Endodermal cell (in vitro differentiated cells): ENCODE measurements at places on chromosomes 7 and 10. TPM values are rescaled to one million over a fixed set of nuclear protein-coding genes. Genes with fewer than 3 reads are reported as not detected.

DNA sequence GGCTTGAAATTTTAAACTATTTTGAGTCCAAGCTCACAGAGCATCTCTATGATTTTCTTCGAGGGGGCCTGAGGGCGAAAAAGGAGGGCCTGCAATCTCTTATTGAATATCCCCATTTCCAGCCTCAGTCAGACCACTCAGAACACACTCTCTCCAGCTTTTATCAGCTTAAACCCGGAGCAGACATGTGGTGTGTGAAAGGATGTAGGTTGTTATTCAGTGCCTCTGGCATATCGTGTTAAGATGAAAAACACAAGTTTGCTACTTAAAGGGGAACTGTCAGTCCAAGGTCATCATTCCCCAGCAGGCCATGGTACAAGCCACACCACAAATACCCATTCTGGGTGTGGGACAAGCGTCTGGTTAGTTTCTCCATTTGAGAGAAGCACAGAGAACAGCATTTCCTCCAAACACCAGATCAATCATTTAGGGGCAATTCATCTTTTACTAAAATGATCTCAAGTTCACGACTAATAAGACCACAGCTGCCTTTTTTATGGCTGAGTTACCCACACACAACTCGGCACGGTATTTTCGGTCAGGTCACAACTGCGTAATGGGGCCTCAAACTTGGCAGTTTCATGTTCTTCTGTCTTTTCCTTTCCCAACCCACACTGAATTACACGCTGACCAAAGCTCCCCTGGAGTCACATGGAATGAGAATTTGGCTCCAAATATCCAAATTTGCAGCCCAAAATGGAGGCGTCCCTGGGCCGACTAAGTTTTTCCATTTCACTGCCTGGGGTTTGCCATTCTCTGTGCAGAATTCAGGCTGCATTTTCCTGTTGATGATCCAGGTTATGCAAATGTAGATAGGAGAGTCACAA is 188.4 kb downstream of the SEM1 start:
- no peak for DNase-seq

DNA sequence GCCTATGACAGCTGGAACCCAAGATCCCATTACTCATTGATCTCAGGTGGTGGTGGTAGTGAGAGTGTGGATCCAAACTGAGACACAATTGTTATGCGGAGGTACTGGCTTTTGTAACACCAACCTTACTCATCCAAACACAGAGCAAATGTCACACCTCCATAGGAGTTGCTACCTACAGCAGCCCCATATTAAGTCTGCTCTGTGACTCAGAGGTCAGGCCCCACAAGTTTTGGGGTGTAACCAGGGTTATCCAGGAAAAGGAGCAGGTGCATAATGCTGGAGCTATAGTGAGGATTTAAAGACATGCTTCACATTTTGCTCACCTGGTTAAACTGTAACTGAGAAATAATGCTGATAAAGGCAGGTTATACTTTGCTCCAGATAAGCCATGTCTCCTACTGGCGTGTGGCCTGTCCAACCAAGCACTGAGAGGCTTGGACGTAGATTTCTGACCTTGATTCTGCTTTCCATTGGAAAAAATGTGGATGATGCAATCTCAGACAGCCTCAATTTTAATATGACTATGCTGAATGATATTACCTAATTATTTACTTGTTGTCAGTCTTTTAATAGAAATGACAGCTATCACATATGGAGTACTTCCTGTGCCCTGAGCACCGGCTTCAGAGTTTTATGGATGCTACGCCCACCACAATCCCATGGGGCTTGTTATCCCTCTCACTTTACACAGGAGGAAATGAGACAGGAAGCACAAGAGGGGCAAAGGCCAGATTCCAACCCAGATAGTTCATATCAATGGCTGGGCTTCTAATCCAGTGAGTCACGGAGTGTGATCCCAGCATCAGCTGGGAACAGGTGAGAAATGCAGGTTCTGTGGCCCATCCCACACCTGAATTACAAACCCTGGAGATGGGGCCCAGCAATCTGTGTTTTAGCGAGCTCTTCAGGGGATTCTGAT is 181.3 kb downstream of the CHN2 start:
- DNase-seq: peak; percentile 68

DNA sequence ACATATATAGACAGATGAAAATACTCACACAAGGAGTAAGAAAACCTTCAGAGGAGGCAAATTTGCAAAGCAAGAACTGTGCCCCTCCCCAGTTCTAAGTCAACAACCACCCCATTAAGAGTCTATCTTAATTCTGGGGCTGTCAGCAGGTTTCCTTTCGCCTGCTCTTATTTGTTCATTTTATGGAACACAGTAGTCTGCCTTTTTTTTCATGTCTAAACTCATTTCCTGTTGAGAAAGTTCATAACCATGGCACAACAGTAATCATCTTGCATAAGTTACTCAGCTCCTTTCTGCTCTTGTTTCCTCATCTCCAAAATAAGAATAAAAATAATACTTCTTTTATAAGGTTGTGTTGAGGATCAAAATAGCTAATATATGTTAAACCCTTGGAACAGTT is 25.8 kb upstream of the AMPH start:
- no peak for DNase-seq

DNA sequence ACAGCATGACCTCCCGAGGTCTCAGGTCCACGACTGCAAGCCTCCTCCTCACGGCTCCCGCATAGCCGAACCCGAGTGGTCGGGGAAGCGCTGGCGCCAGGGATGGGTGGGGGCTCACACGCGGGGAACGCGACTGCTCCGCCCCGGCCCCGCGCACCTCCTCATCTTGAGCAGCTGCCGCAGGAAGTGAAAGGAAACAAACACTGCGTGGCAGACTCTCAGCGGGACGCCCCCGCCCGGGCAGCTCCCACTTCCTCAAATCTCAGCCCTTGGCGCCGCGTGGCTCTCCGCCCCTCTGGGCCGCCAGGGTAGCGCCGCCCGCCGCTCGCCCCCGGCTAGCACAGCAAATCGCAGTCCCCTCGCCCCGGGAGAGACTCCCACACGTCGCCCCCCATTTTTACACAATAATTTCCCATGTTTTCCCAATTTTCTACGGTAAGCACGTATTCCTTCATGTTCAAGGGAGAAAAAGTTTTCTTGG is at the start of gene TMEM243:
TMEM243 (minus strand) TSS at position 188 of the 481 bp plus-strand sequence. CDS start 229 bp downstream, outside the sequence.
- DNase-seq: peak; percentile 82

Gene CHRM2
- total RNA-seq: not detected in 2 replicates

DNA sequence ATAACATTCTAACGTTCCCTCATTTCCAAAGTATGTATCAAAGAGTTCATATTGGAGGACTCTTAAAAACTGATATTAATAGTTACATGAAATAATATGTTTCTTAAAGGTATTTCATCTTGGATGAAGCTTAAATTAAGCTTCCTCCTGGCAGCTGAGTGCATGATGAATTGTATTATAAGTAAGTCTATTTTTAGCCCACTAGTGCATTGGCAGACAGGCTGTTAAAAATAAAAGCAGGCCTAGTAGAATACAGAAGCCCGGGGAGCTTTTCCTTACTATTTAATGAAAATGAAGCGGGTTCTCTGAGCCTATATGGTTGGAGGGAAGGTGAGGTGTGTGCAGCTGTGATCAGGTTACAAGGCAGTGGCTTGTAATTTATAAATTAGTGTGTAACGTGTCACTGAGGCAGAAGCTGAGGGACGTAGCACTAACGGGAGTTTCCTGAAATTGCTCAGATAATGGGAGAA is 130.7 kb upstream of the KMT2E start:
- no peak for DNase-seq

DNA sequence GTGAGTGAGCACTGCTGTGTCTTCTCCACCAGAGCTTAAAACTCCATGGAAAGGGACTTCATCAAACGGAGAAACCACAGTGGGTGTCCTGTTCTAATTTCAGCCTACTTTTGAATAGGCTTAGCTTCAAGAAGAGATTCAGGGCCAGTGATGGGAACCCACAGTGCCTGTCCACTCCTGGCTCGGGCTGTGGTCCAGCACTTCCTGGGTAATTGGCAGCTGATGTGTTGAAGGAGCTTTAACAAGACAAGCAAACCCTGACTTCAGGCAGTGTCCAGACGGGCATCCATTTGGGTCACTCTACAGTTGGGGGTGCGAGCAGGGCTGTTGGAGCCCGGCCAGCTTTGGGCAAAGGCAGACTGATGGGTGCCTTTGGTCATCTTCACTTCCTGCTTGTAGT is 14.5 kb downstream of the VWC2 start:
- no peak for DNase-seq

Gene SPAM1
- 0.19 to 0.67 TPM (median 0.49 TPM) in 3 replicates for total RNA-seq

- DNase-seq: no peak
Observed at GRCh38 chr7:135774284-135774683, 25.7 kb upstream of the FAM180A start.

- no peak for DNase-seq
Observed at GRCh38 chr7:115352375-115352774, 430.5 kb downstream of the MDFIC start.

Gene TMEM139
- 1.6 and 2.2 TPM in 2 replicates for total RNA-seq

GRCh38 chr7:55463686-55464262 is 98.6 kb downstream of the LANCL2 start:
- no peak for DNase-seq

- DNase-seq: peak; percentile 55
Observed at GRCh38 chr7:121752706-121753105, 120.3 kb upstream of the PTPRZ1 start.

- DNase-seq: no peak
Observed at GRCh38 chr7:4003503-4003902, 678.6 kb upstream of the FOXK1 start.

DNA sequence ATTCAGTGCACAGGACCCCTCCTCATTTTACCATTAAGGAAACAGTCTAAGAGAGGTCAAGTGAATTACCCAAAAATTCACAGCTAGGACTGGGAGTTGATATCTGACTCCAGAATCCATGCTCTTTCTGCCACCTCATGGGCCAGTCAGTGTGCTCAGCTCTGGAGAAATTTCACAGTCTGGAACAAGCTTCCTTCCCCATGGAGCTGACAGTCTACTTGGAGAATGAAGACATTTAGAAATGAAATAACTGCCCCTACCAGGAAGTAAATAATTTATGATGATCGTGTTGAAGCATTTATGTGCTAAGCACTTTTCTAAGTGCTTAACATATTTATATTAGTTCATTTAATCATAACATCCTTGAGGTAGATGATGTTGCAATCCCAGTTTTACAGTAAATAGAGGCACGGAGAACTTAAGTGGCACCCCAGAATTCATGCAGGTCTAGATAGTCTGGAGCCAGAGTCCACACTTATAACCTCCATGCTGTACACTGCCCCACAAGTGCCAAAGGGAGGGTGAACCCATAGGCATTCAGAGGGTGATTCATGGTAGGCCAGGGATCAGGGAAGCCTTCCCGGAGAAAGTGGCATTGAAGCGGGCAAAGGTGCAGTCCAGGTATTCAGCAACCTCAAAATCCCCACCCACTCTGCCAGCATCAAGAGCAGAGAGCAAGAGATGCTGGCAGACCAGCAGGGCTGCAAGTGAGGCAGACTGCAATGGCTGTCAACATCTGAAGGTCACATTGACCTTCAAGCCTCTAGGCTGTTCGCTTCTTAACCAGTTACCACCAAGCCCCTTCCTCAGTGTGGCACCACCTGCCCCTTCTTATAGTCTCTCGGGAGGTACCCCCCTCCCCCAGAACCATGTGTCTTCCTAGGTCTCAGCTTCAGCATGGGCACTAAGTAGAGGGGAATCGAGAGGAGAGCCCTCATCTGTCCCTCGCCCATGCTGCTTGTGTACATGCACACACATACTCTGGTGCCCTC is 38.4 kb upstream of the LRRC4 start:
- no peak for DNase-seq

GRCh38 chr7:50220273-50220672 is 84.2 kb upstream of the IKZF1 start:
- no peak for DNase-seq

DNA sequence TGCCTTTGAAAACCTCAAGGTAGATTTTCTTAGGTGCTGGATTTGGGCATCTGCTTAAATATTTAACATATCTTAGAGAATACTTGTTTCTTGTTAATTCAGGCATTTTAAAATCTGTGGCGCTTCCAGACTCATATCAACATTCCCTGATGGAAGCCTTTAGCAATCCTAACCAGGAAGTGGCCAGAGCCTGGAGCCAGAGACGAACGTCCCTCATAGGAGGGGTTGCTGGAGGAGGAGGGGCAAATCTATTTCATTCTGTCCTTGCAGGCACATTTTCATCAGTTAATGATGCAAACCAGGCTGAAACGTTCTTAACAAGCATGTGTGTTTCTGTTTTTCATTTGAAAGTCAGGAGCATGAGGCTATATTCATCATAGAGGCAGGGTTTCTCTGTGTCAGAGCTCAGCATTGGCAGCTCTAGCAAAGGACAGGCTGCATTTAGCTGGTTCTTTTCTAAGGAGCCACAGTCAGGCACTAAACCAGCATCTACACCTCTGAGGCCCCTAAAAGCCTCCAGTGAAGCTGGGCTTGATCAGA is 17.8 kb upstream of the IFIT2 start:
- peak; percentile 68 for DNase-seq

- DNase-seq: no peak
Observed at GRCh38 chr7:149385195-149385950, 75.5 kb downstream of the ZNF777 start.
